ENCODE measurements at places on chromosomes 6 and 20.

- DNase-seq = no peak
These were observed 41.0 kb downstream of the NINL start for GRCh38 chr20:25544311-25544710.

GRCh38 chr6:30152910-30153610 is 8.0 kb downstream of the TRIM10 start:
- no peak for DNase-seq

- no peak for DNase-seq
These were observed 81.6 kb downstream of the FAM120B start for GRCh38 chr6:170388113-170388512.

DNA sequence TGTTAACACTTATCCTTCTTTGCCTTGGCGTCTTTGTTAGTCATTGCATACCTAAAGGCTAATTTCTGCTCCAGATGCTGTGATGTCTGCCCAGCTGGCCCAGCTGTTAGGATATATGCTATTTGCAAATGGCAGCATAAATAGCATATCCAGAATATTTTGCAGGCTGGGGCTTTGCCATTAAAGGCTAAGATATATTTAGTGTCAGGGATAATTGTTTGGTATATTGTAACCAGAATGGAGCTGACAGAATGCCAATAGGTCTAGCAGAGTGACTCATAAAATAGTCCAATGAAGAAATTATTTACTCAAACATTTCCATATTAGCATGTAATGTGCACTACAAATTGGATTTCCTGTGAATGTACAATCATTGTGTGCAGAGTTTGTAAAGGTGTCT is 584.1 kb upstream of the FLRT3 start:
- DNase-seq = no peak

DNA sequence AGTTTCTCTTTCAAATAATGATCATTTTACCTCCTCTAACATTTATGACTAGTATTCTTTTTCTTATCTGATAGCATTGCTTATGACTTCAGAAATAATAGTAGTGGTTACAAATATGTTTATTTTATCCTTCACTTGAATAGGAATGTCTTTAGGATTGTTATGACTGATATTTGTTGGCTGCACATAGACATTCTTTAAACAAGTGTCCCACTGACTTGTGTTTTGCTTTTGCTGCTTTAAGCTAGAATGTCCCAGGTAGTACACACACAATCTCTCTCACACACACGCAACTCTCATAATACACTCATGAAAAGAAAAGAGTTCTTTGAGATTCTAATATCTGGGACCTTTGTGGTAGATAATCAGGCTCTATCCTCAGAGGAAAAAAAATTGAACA is 21.6 kb downstream of the KIAA1586 start:
- DNase-seq = no peak
